Progenitor cell of endocrine pancreas (in vitro differentiated cells): ENCODE measurements at places on chromosomes 2 and 18. TPM values are rescaled to one million over a fixed set of nuclear protein-coding genes. Genes with fewer than 3 reads are reported as not detected.

GRCh38 chr2:85717308-85718008, 23.3 kb downstream of the GNLY start:
- DNase-seq, result no peak

- DNase-seq, result no peak
Observed at GRCh38 chr18:53417003-53417402, 807.5 kb downstream of the MBD2 start.

DNA sequence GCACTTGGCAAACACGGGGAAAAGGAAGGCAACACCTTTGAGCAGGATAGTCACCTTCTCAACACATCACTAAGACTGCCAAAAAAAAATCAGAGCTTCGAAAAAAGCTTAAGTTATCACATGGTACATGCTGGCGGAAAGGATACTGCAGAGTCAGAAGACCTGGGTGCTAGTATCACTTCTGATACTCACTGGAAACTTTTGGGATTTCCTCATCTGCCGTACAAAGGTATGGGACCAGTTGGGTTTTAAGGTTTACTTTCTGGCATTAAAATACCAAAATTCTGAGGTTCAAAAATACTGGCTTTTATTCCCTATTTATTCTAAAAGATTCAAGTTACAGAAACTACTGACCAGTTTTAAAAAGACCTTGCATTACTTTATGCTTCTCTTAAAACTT, 2.9 kb downstream of the SUCLG1 start:
- DNase-seq, result no peak

GRCh38 chr2:216111122-216111521, 2.0 kb downstream of the XRCC5 start:
- DNase-seq, result no peak

DNA sequence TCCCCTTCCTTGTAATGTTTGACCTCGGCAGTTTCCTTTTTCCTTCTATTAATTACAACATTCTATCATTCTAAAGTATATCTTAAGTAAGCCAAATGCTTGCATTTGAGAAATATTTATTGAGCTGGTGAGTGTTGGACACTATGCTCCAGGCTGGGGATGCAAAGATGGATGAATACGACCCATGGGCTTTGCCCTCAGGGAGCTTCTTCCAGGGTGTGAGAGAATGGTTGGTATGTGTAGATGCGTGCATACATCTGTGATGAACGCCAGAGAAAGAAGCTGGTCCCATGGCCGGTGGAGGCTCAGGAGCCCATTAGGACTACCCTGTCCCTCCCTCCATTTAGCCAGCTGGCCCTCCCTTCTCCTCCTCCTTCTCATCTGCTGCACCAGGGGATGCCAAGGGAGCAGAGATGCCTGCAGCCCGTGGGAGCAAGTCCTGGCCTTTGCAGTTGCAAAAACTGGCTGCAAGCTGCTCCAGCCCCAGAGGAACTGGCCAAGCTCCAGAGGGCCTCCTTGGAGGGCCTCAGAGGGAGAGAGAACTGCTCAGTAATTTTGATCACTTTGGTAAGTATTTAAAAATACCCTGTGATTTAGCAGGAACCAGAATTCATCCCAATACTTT, 65.7 kb upstream of the FOSL2 start:
- no peak for DNase-seq

GRCh38 chr18:78639006-78639950, 340.3 kb upstream of the SALL3 start:
- no peak for DNase-seq

The RAB27B gene
- total RNA-seq, result 13.4 and 15.4 TPM in 2 replicates

DNA sequence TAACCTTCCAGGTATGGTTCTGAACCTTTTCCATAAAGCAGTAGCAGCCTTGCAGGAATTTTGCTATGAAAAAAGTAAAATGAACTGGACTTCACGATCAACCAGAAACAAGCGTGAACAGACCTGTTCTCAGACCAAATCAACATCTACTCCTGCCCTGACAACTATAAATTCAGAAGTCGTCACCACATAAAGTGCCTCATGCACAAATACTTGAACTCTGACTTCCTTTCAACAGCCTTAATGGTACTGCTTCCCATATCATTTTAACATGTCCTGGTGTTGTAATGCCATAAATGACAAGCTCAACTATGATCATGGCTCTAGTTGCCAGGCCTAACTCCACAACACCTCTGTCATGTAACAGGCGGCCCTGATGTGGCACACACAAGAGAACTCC, 262.4 kb downstream of the MTX2 start:
- DNase-seq, result no peak

DNA sequence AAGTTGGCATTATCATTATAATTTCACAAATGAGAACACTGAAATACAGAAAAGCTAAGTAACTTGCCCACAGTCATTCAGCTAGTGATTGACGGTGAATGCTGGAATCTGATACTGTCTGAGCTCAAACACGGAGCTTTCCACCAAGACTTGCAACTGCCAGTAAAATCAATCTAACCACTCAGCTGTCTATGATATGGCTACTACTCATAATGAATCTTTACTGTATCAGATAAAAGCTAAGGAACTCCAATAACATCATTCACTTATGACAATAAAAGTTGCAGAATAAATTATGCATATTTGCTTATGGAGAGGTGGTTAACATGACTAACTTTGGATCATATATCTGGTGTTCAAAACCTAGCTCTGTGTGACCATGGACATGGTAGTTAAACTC, 279.4 kb upstream of the NXPH2 start:
- no peak for DNase-seq

GRCh38 chr2:176751314-176752227, 461.0 kb upstream of the HNRNPA3 start:
- no peak for DNase-seq

DNA sequence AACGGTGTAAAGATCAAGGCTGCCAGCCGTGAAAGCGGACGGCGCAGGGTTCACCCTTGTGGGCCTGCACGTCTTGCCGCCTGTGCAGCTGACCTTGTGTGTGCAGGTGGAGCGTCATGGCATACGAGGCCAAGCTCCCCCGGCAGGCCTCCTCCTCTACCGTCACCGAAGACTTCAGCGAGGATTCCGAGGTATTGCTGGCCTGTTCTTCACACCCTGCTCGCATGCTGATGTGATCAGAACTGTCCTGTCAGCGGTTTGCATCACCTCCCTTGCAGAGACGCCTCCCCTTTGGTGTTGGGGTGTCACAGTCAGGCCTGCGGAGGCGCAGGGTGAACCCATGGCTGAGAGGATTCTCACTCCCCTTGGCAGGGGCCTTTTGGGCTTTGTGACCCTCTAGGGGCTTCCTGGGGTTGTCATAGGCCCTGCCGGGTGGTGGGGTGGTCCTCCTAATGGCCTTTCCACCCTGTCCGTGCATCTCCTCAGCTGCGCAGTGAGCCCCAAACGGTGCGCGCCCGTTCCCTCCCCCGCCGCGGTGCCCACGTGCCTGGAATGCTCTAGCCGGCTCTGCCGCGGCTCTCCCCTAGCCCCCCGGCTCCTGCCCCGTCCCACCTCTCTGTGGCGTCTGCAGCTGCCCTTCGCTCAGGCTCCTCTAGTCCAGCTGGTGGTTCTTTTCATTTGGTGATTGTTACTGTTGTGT, 92.5 kb downstream of the DGKD start:
- DNase-seq, result no peak

DNA sequence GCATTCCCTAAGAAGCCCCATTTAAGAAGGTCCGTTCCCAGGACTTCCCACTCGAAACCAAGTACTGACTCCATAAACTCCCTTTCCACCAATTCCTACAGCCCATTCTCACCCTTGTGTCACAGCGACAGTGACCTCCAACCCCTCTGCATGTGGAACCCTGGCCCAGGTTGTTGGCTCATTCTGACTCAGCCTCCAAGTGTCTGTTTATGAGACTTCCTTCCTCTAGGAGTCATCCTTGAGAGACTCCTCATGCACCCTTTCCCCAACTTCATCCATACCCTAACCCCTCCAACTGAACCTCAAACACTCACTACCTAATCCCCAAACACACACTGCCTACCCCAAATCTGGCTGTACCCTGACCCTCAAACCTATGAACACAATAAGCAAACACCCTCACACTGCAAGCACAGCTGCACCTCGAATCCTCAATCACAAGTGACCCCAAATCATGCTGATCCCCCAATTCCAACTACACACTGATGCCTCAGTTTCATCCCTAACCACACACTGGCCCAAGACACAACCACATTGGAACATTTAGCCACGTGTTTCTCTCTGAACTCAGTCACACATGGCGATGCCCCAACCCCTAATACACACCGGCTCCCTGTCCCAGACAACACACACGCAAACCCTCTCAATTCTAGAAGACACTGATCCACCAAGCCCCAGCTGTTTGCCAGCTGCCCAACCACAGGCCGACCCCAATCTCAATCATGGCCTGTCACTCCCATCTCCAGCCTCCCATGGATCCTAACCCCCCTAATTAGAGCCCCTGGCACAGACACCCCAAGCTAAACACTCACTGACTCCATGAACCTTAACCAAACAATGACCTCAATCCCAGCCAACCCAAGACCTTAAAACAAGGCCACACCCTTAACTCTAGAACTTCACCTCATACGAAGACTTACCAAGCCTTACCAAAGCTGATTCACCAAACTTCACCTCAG, 219.6 kb downstream of the CYP26B1 start:
- no peak for DNase-seq

- DNase-seq, result no peak
Observed at GRCh38 chr2:101107241-101107640, 43.9 kb downstream of the TBC1D8 start.

DNA sequence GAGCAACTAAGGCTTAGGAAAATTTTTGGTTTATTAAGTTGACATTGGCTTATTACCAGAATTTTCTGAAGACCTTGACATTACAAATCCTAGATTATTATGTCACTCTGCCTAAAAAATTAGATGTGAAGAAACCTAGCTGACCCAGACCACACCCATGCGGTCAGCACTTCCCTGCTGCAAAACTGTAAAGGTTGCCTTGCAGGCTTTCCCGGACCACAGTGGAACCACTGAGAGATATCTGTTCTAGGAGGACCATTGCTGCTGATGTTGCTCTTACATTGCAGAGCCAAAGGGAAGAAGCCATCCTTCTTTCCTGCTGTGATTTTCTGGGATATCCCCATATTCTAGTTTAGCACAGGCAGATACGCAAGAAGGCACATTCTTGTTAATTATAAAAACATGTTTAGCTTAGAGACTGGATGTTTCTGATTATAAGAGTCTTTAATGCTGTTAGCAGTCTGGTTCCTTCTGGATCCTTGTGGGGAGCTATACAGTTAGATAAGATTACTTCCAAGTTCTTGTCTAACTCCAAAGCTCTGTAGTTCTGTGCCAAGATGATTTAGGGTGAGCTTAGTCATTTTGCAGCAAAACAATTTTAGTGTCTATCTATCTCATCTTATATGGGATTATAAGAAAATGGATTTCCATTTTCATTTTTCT, 70.2 kb downstream of the AOX1 start:
- no peak for DNase-seq

The ERBB4 gene
- 43.8 and 51.7 TPM in 2 replicates for total RNA-seq

GRCh38 chr2:38797250-38797676, 19.3 kb downstream of the GEMIN6 start:
- no peak for DNase-seq

The RAD51AP2 gene
- 0.07 and 0.13 TPM in 2 replicates for total RNA-seq

- no peak for DNase-seq
Observed at GRCh38 chr18:34364699-34365098, 140.0 kb upstream of the NOL4 start.

GRCh38 chr18:9838144-9838877, 47.5 kb upstream of the TXNDC2 start:
- DNase-seq, result no peak

GRCh38 chr18:74480149-74480651, 16.0 kb upstream of the CNDP2 start:
- DNase-seq, result no peak

GRCh38 chr18:65288908-65289307, 461.9 kb upstream of the CDH7 start:
- no peak for DNase-seq

DNA sequence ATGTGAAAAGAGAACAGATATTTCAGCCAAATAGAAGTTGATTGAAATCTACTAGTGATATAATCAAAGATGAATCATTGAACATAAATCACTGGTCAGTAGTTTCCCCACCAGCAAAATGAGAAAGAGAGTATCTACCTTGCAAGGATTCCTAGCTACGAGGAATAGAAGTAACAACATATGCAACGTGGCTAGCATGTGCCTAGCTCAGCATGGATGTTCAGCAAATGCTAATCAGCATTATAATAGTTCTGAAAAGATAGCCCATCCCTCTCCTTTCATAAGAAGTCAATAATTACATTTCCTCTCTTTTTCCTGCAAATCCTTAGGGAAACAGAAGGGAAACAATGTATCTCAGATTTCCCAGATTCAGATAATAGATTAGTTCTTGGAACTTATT, 417.2 kb downstream of the SATB2 start:
- DNase-seq, result no peak

The GKN1 gene
- not detected in 2 replicates for total RNA-seq

- no peak for DNase-seq
Observed at GRCh38 chr2:170031288-170031687, 146.7 kb upstream of the MYO3B start.

The FBXO41 gene
- 7.1 and 7.4 TPM in 2 replicates for total RNA-seq

DNA sequence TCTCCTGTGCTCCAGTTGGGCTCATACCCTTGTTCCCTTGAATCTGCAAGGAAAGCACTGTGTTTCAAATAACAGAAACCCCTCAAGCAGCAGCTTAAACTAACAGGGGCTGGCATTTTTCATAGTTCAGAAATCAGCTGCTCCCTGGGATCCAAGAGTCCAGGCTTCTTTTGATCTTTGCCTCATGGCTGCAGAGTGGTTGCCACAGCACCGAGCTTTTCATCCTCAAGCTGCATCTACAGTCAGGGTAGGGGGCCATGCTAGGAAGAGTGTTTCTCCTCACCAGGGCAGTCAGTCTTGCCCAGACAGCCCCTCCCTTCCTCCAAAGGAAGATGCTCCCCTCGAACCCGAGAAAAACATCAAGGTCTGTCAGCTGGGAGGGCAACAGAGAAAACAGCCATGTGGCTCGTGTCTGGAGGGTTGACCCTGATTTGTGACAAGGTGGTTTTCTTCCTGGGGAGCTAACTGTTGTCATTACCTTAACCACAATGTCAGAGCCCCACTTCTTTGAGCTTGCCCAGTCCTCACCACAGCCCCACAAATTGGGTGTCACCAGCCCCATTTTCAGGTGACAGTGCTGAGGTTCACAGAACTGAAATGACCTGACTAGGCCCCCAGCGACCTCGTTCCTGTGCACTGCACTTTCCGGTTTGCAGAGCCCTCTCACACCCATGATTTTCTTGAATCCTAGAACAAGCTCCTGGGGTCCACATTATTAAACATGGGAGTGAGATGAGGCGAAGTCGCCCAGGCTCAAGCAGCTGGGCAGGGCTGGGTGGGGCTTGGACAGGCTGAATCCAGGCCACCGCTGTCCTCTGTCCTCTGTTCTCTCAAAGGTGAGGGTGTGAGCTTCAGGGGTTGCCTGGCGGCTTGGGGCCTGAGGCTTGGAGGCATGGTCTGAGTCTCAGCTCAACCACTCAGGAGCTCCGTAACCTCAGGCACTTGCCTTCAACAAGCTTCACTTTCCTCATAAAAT, 21.9 kb downstream of the ATOH8 start:
- DNase-seq, result no peak

The ACTG2 gene
- total RNA-seq, result 0.19 and 0.31 TPM in 2 replicates

GRCh38 chr2:60925994-60926740, 44.8 kb downstream of the REL start:
- no peak for DNase-seq
